Stimulated activated CD8-positive, alpha-beta memory T cell treated with anti-CD3 and anti-CD28 coated beads, Interleukin-2, amount 100 ng/mL, for 1 hour (primary cell): ENCODE measurements at places on chromosomes 13 and 19.

- no peak for DNase-seq
Measured at GRCh38 chr19:6086068-6086788, 24.1 kb downstream of the RFX2 start.

- no peak for DNase-seq
Measured at GRCh38 chr19:46710687-46711086, 6.2 kb downstream of the PRKD2 start.

GRCh38 chr13:113607056-113607888 lies 22.7 kb downstream of the TFDP1 start:
- DNase-seq = no peak

DNA sequence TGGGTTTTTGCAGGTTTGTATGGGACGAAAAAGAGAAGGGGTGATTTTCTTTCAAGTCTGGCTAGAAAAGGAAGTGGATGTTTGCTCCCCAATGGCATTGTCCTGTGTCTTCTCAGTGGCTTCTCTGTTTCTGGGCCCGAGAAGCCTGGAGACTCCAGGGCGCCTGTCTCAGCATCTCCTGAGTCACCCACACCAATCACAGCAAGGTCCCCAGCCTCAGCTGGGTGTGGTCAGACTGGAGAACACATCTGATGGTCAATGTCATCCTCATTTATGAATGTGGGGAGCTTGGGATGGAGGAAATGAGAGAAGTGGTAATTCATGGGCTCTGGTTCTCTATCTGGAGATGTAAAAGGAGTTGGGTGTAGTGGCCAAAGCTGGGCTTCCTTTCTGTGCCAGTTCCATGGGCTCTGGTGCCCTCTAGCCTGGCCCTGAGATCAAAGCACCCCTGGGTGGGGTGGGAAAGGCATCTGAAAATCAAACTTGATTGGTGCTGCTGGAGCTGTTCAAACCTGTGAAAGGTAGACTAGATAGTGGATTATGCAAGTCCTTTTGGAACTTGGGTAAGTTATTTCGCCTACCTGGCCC lies 13.4 kb downstream of the RASL11A start:
- DNase-seq = no peak

GRCh38 chr13:29758531-29759114 lies 91.8 kb downstream of the UBL3 start:
- peak; percentile 17 for DNase-seq

GRCh38 chr19:55379174-55379573 lies 2.5 kb downstream of the TMEM190 start:
- no peak for DNase-seq

DNA sequence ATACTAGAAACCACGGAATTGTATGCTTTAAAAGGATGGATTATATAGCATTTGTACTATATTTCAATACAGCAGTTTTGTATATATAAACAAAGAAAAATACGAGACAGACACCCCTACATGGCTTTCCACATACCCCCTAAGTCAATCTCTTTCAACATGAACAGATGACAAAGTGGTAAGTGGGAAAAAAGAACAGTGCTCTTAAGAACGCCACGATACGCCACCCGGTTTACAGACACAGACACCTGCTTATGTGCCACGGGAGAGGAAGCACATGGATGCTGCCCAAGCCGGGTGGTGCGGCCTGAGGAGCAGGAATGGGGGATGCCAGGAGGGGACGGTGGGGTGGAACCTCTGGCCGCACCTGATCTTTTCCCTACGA lies 8.1 kb downstream of the CAPS start:
- no peak for DNase-seq

- no peak for DNase-seq
Measured at GRCh38 chr13:33640832-33641231, 177.1 kb upstream of the RFC3 start.
